T-helper 9 cell (primary cell): ENCODE measurements at places on chromosomes 1 and 21.

GRCh38 chr1:33902486-33903209 lies 38.8 kb downstream of the HMGB4 start:
- no peak for DNase-seq

- DNase-seq = no peak
Observed at GRCh38 chr1:52574594-52574993, 21.7 kb upstream of the TUT4 start.

DNA sequence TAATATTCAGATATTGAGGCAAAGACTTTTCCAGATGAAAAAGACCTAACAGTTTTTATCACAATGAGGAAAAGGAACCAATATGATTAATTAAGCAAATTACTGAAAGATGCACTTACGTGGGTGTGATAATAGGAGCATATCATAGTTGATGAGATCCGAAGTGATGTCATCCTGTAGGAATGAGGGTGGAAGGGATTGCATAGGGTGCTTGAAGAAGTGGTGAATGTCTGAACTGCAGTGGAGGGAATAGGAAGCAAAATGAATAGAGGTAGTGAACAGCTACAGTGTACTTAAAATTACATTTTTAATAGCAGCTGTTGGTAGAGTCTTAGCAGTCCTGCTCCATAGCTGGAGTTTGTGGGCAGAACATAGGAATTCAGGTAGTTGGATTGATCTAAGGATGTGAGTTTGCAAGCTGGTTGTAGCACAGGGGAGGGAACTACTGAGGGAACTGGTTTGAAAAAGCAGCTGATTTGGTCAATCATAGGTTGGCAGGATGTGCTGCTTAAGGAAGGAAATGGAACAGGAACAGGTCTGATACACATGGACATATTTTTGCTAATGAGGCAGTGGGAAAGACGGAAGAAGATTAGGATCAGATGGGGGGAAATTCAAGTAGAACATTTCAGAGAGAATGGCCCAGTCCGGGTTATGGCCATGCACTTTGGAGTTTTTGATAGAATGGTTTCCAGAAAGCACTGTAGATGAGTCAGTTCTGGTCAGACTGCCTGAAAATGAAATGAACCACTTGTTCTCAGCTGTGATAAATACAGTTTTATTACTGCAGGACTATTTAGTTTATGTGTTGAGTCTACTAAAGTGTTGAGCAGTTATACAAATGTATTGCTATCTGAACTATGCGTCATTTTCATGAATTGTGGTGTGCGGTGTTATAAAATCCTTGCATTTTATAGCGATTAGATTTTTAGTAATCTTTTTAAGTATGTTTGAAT lies 155.8 kb downstream of the RYR2 start:
- no peak for DNase-seq

- no peak for DNase-seq
Observed at GRCh38 chr21:35868005-35868868, 192.1 kb downstream of the SETD4 start.

DNA sequence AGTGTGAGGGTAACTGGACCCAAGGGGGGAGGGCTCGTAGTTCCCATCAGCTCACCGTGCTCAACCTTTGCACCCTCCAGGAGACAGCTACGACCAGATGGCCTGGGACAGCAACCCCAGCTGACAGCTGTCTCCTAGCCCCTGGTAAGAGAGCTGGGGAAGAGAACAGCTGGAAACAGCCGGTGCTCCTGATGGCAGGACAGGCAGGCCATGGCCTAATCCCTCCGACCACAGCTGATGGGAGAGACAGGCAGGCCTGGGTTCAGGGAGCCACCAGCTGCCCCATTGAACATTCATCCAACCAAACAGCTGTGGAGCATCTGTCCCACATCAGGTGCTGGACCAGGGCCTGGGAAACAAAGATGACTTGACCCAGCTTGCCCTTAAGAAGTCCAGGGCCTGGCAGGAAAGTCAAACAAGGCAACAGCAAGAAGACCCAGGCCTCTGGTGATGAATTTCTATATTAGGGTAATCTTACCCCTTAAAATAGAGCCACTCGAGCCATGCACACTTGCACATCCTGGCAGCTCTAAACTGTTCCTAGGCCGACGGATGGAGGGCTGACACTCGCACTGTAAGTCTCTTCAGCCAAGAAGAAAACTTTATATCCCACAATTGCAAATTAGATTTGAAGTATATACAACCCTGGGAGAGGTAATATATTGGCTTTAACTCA lies 12.2 kb downstream of the OLFML2B start:
- no peak for DNase-seq

- DNase-seq = no peak
Observed at GRCh38 chr1:229365569-229365968, 22.7 kb upstream of the CCSAP start.

GRCh38 chr21:20353351-20353750 lies 644.9 kb upstream of the NCAM2 start:
- DNase-seq = no peak

DNA sequence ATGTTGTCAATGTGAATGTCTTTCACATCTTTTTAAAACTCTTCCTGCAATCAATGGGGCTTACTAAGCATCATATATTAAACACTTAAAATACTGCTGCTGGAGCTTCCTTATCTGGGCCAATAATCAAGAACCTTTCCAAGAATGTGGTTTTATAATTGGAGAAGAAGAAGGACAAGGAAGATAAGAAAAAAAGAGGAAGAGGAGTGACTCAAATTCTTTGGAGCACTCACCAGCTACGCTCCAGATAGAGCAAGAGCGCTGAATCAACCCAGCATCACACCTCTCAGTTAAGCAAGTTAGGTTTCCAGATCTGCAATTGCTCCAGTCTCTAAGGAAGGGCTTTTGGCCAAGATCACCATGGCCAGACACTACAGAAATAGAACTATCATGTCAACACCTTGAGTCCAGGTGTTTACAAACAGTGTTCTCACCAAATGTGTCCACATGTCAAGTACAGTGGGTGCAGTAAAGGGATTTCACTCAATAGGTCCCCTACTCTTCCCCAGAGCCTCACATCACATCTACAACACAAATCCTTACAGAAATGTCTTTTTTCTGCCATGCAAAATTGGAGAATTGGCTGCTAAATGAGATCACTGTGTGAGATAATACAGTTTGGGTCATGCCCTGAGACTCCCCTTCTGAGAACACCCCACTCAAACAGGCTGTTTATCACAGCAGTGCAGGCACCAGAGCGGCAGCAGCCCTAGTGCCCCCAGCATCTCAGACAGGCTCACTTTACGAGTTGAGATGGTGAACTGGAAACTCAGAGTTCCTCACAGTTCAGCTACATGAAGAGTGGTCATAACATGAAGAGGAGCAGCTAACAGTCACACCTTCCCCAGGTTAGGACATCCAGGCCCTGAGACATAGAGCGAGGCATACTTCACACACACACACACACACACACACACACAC lies 1.7 kb upstream of the SPRR2B start:
- DNase-seq = no peak

DNA sequence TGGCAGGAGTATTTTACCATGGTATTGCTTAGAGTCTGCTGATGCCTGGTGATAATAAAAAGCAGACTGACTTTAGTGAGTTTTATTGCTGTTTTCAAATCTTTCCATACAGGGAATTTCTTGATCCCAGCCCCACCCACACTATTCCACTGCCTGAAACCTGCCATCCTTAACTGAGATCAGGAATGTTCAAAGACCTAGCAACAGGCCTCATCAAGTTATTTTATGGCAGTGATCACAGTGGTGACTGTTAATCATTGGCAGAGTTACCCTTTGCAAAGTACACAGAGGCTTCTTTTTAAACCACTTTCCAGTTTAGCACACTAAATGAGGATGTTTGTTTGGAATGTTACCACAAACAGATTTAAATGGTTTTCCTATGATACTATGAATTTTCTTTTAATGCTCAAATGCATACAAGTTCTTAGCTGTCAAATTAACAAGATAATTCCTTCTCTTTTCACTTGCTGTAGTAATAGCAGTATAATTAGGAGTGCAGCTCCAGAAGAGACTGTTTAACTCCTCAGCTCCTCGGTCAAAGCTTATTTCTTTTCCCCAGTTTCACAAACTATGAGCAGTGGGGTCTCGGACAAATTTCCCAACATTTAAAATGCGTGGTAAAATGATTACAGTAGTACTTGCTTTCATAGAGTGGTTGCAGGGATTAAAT lies 69.9 kb upstream of the USP25 start:
- no peak for DNase-seq

DNA sequence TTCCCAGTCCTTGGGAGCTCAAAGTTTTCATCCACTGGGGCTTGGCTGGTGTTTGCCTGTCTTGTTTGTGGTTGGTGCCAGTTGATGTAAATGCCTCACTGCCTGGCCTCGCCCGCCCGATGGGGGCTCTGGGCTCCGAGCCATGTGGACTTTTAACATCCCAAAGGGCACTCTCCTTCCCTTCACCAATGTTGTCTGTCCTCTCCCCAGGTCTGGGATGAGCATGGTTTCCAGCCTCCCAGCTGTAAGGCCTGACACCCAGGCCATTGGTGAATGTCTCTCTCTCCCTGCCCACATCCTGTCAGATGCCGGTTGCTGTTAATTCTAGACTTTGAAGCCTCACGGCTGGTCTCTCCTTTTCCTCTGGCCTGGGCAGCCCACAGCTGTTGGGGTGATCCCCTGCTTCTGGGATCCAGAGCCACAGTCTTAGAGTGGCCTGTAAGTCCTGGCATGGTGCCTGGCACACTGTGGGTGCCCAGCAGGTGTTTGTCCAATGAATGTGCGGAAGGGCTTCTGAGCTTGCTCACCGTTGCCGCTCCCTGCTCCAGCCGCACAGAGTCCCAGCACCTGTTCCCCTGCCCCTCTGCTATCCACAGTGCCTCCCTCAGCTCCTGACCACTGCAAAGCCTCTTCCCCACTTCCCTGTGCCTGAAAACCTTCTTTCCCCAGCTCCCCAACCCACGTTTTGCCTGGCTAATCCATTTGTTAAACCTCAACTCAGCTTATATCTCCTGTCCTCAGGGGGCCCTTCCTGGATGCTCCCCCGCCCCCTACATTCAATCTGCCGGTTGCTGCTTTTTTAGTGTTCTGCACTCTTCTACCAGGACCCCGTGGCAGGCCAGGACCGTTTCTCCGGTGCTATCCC lies 3.3 kb upstream of the C1orf174 start:
- DNase-seq = no peak

- DNase-seq = no peak
Observed at GRCh38 chr1:64936956-64937355, 29.4 kb downstream of the JAK1 start.

- no peak for DNase-seq
Observed at GRCh38 chr1:111792249-111792648, 36.5 kb downstream of the DDX20 start.

DNA sequence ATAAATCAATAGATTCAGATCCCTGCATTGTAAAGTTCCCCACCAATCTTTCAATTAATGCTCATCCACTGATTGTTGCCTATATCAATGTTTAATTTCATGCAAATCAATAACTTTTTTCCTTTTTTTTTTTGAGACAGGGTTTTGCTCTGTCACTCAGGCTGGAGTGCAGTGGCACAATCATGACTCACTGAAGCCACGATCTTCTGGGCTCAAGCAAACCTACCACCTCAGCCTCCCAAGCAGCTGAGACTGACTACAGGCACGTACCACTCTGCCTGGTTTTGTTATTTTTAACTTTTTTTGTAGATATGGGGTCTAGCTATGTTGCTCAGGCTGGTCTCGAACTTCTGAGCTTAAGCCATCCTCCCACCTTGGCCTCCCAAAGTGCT lies 25.7 kb downstream of the DIO1 start:
- no peak for DNase-seq

DNA sequence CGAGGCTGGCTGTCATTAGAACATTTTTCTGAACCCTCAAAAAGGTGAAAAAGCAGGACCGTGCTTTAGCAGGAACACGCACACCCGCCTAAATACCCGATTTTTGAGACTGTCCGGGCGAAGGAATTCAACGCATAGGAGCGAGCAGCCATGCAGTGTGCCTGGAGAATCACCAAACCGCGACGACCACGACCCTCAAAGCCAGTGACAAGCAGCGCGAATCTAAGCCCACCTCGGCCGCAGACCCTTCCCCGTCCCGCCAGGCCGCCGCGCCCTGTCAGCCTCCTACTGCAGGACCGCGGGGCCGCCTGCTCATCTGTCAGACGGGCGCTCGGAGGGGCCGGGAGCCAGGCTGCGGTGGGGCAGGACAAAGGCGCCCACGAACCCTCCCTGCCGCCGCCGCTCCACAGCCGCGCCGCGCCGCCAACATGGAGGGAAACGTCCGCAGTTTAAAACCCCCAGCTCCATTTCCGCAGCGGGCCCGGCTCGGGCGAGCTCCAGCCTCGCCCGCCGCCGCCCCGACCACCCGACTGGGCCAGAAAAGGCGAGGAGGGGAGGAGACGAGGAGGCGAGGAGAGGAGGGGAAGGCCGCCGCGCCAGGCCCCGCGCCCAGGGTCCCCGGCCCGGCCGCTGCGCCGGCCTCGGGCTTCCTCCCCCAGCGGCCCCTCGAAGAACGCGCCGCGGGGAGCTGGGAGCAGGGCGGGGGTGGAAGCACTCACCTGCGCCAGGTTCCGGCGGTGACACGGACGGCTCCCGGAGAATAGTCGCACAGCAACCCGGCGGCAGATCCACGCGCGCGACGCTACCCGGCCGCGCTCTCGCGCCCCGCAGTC lies at the start of gene LBR:
Gene LBR (minus strand): TSS at position 804 of the 833 bp plus-strand sequence. CDS start 3,963 bp downstream, outside the sequence.
- DNase-seq = no peak

- DNase-seq = no peak
Observed at GRCh38 chr1:65235867-65236805, 73.2 kb upstream of the DNAJC6 start.

DNA sequence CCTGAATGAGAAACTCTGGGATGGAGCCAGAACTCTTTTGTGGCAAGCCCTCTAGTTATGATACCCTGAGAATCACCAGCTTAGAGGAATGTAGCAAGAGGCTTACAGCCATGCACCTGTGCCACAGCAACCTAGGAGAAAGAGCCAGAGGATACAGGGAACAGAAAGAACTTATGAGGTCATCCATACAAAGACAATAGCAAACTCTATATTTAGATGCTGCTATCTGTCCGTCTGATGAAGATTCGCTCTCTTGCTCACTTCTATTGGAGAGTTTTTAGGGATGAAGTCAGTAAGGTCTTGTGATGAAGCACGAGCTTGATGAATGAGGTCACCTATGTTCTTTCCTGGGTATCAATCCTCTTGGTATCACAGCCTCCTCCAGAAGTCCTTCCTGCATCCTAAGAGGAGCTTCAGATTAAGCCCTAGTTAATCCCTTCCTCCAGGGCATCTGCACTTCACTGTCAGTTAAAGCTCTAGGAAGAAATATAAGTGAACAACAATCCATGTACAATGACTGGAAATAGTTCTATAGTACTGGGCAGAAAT lies 185.6 kb downstream of the DAB1 start:
- no peak for DNase-seq

DNA sequence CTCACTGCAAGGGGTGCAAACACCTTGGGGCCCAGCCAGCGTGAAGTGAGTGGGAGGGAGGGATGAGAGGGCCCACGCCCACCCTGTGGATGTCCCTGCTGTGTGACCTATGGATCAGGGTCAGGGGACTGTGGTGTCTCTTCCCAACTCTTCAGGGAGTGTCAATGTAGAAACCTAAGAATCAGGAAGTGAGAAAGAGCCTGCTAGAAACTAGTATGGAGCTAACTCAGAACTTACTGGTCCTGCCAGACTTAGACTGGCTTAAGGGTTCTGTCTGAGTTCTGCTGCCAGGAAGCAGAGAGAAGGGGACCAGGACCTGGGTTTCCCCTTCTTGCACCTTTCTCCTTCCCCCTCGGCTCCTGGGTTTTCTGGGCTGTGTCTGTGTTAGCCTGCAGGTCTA lies 1.8 kb upstream of the IL10 start:
- no peak for DNase-seq

GRCh38 chr1:53130598-53130877 lies 11.9 kb downstream of the SLC1A7 start:
- DNase-seq = no peak

- no peak for DNase-seq
Observed at GRCh38 chr1:185739967-185740366, 5.8 kb downstream of the HMCN1 start.

- DNase-seq = no peak
Observed at GRCh38 chr1:83917959-83918358, 81.0 kb downstream of the TTLL7 start.
